NAMALWA (cell line): ENCODE measurements at places on chromosomes 1 and 21.

- DNase-seq = no peak
Observed at GRCh38 chr21:29187944-29188343, 57.5 kb downstream of the MAP3K7CL start.

GRCh38 chr1:206713910-206714312 is 29.2 kb downstream of the MAPKAPK2 start:
- no peak for DNase-seq

DNA sequence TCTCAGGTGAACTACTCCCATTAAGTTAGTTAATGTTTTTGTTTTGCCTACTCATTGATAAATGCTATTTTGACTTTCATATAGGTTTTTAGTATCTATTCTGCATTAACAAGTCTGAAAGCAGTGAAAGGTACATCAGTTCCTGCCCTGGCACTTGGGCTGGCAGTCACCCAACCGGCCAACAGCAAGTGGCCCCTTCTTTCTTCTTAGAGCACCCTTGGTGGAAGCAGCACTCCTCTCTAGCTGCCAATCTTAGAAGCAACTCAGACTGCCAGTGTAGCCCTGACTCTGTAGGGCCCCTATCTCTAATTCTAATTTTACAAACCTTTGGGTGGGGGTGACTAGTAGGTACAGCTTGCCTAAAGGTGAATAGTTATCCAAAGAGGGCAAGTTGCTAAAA is 155.7 kb downstream of the FGGY start:
- DNase-seq = no peak

GRCh38 chr1:22471078-22471477 is 19.4 kb downstream of the ZBTB40 start:
- DNase-seq = no peak

DNA sequence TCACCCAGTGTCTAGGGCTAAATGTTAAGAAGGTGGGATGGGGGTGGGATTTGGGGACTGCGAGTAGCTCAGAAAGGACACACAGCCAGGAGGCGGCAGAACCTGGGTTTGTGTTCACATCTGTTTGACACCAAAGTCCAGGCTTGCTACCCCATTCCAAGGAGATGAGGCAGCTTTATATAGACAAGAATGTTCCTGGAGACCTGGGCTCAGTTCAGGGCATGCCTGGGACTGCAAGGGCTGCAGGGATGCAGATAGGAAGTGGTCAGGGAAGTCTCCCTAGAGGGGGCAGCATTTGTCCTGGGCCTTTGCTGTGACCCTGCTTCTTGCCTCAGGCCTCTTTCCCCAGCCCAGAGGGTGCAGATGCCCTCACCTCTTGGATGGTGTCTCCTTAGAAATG is 16.3 kb downstream of the PADI3 start:
- no peak for DNase-seq

DNA sequence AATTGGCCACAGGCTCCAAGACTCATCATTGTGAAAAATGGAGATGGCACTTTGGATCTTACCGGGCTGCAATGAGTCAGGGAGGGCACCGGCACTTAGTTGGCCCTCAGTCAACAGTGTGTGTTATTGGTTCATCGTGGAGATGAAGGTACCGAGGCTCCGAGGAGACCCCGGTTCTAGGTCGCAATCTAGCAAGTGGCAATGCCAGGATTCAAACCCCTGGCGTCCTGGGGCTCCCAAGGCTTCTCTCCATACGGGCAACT is 49.0 kb upstream of the ACOT11 start:
- no peak for DNase-seq

GRCh38 chr1:177035586-177035985 is 128.9 kb downstream of the ASTN1 start:
- no peak for DNase-seq

DNA sequence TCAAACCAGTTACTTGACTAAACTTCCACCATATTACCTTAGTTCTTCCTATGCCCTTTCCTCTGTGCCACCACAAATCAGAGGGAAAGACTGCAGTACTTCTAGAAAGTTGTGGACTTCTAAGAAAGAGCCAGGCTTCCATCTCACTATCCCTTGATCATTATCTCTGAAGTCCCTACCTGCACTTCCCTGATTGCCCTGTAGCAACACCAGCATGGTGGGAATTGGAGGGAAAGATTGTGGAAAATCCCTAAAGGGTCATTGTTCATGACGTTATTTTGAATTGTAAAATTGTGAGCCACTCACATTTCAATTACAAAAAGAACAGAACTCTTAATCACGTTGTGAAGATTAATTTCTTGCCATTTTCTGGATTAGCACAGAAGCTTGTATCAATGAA is 23.4 kb upstream of the KIAA1614 start:
- no peak for DNase-seq

GRCh38 chr1:197559244-197559643 is 216.0 kb downstream of the DENND1B start:
- DNase-seq = no peak

- DNase-seq = no peak
Observed at GRCh38 chr1:227789084-227790033, 26.1 kb upstream of the PRSS38 start.

GRCh38 chr1:42008264-42008663 is 89.5 kb upstream of the HIVEP3 start:
- DNase-seq = no peak

DNA sequence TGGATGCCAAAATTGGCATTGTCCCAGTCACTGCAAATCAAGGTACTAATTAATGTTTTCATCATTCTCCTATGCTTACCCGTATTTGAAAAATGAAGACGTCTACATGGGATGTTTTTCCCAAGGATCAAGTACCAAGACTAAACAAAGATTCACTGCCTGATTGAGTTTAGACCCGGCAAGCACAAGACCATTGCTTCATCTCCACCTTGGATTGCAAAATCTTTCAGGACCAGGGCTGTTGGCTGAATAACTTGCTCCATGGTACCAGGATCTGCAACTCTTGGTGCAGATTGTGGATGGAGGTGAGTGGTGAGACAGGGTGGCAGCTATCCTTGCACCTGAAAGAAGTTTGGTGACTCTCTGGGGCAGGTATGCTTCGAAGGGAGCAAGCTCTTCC is 122.5 kb upstream of the ETS2 start:
- no peak for DNase-seq

GRCh38 chr1:232813760-232814159 is 8.5 kb downstream of the MAP10 start:
- DNase-seq = no peak

- no peak for DNase-seq
Observed at GRCh38 chr1:39346872-39347271, 142.4 kb downstream of the MACF1 start.

DNA sequence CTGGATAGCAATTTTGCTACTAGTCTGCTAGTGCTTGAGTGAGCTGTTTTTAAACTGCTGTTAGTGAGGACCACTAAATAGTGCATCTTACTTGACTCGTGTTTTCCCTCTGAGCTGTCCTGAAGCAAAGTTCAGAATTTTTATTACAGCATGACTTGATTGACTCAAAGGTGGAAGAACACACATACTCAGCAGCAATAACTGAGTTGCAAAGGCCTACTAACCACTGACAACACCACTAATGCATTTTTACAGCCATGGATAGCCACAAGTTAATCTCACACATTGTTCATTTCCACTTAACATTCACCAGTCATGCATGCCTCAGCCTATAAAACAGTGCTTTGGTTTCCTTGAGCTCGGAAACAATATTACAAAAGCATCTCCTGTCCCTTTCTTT is 148.7 kb downstream of the RUNX1 start:
- no peak for DNase-seq

DNA sequence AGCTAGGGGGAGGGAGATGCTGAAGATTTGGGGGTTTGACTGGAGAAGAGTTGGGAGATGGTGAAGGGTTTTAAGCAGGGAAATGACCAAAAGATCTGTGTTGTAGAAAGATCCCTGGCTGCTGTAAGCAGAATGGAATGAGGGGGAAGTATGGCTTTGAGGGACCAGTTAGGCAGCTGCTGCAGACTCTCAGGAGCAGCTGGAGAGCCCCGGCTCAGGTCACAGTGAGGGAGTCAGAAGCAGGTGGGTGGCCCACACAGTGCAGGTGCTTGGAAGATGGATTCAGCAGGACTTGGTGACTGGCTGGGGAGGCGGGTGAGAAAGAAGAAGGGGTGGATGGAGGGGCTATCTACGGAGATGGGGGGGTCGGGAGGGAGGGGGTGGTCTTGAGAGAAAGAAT is 35.7 kb downstream of the EDN2 start:
- no peak for DNase-seq

DNA sequence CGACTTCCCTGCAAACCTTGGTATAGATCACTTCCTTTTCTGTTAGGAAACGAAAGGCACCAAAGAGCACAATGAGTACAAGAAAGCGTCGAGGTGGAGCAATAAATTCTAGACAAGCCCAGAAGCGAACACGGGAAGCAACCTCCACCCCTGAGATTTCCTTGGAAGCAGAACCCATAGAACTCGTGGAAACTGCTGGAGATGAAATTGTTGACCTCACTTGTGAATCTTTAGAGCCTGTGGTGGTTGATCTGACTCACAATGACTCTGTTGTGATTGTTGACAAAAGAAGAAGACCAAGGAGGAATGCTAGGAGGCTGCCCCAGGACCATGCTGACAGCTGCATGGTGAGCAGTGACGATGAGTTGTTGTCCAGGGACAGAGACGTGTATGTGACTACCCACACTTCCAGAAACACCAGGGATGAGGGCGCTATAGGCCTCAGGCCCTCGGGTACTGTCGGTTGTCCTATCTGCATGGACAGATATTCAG is 18.5 kb downstream of the FAM89A start:
- no peak for DNase-seq

DNA sequence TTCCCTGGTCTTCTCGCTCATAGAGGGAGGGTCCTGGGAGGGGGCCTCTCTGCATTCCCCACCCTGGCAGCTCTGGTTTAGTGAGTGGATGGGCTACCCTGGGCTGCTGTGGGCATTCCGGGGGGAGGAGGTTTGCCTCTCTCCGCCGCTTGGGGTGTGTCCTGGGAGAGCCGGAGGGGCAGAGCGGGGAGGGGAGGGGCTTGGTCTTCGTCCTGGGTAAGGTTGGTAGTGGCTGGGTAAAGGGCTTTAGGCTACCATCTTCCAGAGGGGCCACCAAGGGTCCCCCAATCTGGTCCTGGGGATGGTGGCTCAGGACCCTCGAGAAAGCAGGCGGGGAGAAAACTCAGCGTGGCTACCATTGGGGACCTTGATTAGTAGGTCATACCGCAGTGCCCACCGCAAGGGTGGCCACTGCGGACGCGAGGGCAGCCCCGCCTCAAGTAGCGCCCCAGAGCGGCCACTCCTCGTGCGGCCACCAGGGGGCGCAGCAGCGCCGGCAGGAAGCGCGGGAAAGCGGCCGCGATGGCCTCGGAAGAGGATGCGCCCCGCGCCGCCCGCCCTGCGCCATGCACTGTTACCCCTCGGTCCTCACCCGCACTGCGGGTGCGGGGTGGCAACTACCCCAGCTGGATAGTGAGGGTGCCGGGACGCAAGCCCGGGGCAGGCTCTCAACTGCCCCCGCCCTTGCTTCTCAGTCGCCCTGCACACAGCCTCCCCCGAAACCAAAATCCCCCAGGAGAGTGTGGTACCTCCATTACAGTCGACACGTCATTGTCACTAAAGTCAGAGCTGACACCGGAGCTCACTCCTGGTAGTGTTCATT is 44.1 kb upstream of the SLC25A33 start:
- DNase-seq = peak; percentile 81

DNA sequence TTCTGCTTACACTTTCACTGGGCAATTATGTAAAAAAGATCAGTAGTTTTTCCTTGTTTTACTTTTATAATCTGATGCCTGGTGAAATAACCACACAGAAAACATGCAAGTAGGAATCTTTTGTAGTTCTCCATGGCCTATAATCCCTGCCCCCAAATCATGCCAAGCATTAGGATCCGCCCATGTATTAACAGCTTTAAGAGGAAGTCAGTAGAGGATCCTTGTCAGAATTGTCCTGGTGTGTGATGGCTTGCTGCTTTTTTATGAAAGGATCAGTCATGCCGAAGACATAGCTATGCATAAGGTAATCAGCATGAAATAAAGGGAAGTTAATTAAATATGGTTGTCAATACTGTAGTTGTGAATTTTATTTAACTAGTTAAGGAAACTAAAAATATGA is 20.0 kb downstream of the ADGRL2 start:
- DNase-seq = no peak

GRCh38 chr1:50974618-50974935 is 4.5 kb downstream of the CDKN2C start:
- no peak for DNase-seq

- DNase-seq = no peak
Observed at GRCh38 chr1:66478116-66478515, 55.8 kb upstream of the SGIP1 start.

- DNase-seq = no peak
Observed at GRCh38 chr1:236893626-236894545, 98.8 kb downstream of the MTR start.

DNA sequence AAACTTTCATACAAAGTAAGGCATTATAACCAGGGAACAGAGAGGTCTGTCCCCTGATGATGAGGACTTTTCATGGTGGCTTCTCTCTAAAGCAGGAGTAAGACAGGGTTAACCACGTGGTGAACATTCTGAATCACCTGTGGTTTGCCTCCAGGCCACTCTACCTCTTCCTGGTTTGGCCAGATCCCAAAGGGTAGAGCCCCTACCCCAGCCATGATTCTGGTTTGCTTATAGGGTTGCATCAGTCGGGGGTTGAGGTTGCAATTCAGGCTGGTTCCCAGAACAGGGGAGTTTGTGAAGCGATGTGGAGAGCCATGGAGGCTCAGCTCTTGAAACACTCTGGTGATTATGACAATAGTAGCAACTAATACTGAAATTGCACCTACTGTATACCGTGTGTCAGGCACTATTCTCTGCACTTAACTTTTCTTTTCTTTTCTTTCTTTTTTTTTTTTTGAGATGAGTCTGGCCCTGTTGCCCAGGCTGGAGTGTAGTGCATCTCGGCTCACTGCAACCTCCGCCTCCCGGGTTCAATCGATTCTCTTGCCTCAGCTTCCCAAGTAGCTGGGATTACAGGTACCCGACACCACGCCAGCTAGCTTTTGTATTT is 8.3 kb downstream of the CNR2 start:
- no peak for DNase-seq

- DNase-seq = no peak
Observed at GRCh38 chr21:35349376-35350080, 300.4 kb upstream of the RUNX1 start.

GRCh38 chr1:83942914-83943313 is 56.0 kb downstream of the TTLL7 start:
- DNase-seq = no peak

DNA sequence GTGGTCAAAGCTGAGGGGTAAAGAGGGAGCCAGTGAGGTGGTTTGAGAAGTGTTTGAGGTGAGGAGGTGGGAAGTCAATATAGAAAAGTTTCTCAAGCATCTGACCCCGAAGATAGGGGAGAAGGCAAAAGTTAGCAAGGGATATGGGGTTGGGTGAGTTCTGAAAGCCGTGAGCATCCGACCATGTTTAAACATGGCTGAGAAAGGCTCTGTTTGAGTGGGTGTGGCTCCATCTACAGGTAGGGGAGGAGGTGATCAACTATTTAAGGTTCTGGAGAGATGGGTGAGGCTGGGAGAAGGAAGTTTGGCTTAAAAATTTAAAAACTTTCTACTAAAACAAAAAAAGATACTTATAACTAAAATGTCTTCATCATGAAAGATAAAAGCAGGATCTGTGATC is 273.8 kb downstream of the KCNJ6 start:
- peak; percentile 61 for DNase-seq

- no peak for DNase-seq
Observed at GRCh38 chr1:47407481-47407880, 8.6 kb upstream of the FOXE3 start.

GRCh38 chr21:37565530-37566223 is 199.1 kb downstream of the DYRK1A start:
- no peak for DNase-seq
